ENCODE measurements at places on chromosomes 11 and 22. TPM values are rescaled to one million over a fixed set of nuclear protein-coding genes. Genes with fewer than 3 reads are reported as not detected.

- no peak for DNase-seq
These were observed 99.5 kb downstream of the ZNF280B start for GRCh38 chr22:22408731-22409696.

CCDC88B gene
- polyA plus RNA-seq, result 5.3 TPM

OSBP gene
- 45.7 TPM for polyA plus RNA-seq

- DNase-seq, result no peak
These were observed 259.8 kb upstream of the ANO5 start for GRCh38 chr11:21933095-21933494.

DNA sequence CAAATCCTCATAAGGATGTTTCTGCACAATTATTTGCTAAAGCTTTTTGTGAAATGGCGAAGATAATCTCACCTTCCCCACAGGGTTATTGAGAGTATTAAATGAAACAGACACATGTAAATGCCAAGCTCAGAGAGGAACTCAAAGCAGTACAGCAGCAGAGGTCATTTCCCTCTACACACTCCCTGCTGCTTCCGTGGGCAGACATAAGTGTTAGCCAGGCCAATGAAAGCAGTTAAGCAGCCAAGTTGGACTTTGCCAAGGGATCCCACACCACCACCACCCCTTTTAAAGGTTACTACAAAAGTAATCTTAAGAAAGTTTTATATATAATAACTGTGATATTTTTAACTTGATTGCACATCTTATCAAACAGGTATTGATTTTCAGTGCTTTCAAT, 4.0 kb upstream of the FAM111A start:
- DNase-seq, result no peak

GRCh38 chr11:8739309-8739793, 56.8 kb downstream of the RPL27A start:
- no peak for DNase-seq

NXPE4 gene
- polyA plus RNA-seq, result not detected

TMEM225 gene
- not detected for polyA plus RNA-seq

- DNase-seq, result no peak
These were observed 21.5 kb upstream of the RFPL3 start for GRCh38 chr22:32336121-32336603.

- no peak for DNase-seq
These were observed 303.7 kb downstream of the TTC28 start for GRCh38 chr22:28375761-28376534.

GRCh38 chr11:114025329-114025907, 34.1 kb upstream of the ZBTB16 start:
- no peak for DNase-seq

DNA sequence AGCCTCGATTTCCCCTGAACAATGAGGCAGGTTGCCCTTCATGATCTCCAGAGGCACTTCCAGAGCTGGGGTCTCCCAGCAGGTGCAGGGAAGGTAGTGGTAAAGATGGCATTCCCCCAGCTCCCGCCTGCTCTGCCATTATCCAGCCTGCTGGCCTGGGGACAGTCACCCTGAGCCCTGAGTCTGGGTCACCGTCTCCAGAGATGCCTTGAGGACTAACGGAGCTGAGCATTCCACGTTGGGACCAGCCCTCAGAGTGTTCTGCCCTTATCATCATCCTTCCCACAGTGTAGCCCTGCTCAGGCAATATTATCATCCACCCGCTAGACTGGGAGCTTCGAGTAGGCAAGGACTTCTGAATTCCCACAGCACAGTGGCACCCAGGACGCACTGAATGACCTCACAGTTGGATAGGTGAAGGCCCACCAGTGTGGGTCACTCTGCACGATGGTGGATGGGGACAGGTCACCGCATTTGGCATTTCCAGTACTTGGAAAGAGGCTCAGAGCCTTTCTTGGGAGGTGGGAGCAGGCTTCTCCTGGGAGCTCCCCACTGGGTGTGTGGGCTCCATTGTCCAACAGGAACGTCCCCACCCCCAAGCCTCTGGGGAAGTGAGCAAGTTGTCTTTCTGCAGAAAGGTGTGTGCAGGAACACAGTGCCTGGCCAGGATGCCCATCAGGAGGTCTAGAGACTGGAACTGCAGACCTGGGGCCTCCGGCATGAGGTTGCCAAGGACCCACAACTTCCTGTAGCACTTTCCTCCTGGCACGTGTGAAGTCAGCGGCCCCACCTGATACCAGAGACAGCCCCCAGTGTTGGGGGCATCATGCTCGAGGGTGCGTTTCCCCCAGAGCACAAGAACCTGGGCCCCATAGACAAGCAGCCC, 51.4 kb upstream of the WNT7B start:
- DNase-seq, result no peak
